ENCODE measurements at places on chromosomes 6 and 20.

DNA sequence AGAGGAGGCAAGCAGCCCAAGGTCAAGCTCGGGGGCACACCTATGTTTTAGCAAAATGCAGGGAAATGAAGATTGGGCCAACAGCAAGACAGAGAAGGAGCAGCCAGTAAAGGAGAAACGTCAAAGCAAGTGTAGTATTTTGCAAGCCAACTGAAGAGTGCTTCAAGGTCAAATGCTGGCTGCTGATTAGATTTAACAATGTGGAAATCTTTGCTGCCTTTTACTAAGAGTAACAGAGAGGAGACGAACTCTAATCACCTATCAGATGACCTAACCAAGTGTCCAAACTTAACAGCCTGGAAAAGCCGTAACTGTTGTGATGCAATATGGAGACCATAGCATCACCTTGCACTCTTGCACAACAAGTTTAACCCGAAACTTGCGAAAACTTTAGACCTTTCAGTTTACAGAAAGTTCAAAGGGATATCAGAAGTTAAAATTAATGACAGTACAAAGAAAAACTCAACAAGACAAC is 30.4 kb downstream of the AKIRIN2 start:
- DNase-seq = no peak

GRCh38 chr20:53176134-53176533 is 204.0 kb downstream of the TSHZ2 start:
- DNase-seq = no peak

GRCh38 chr6:89669002-89669401 is 30.5 kb upstream of the LYRM2 start:
- no peak for DNase-seq

DNA sequence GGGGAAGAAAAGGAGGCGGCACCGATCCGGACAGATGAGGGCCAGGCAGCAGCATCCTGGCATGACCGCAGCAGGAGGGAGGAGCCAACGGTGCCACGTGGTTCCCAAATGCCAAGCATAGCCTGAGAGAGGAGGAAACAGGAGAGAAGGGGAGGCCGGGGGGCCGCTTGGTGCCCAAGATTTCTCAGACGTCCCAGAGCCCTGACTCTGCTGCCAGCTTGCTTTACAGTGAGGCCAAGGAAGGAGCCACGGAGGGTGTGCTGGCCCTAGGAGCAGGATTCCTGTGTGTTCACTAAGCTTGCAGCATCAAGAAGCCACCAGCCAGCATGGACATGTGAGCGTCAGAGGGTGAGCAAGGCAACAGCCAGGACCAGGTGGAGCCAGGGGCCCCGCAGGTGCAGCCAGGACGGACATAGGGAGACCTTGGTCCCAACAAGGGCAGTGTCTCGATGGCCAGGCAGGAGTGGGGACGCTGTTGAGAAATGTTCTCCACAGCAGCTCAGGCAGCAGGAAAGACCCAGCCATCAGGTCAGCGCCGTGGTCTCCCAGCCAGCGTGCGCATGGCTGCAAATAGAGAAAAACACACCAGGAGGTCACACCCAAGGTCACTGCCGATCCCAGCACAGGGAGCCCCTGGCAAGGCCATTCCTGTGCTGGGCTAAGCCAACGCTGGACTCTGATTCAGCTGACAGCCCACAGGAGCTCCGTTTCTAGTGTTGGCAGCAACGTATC is 143.7 kb downstream of the DLL1 start:
- no peak for DNase-seq

DNA sequence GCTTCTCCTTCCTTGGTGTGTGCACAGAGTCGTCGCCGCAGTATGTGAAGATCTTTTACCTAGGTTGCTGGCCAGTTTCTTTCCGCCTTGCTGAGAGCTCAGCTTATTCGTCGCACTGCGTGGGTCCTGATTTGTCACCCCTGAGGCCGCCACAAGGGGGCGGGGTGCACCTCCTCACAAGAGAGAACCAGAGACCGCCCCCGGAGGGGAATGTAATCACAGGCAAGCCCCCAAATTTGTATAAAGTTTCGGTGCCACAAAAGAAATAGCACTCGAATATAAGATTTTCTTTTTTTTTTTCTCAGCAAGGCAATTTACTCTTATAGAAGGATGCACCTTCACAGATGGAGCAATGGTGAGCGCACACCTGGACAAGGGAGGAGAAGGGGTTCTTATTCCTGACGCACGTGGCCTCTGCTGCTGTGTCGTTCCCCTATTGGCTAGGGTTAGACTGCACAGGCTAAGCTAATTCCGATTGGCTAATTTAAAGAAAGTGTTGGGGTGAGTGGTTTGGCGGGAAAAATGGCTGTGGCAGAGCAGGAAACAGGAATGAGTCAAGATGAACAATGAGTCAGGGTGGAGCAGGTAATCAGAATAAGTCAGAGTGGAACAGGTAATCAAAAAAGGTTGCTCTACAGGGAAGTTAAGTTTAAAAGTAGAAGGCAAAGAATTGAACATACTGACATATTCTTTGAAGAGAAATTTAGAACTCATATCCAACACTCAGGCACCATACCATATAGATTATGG is 19.5 kb downstream of the NCOA3 start:
- no peak for DNase-seq

- DNase-seq = no peak
Measured at GRCh38 chr20:50688256-50688975, 2.9 kb downstream of the RIPOR3 start.

DNA sequence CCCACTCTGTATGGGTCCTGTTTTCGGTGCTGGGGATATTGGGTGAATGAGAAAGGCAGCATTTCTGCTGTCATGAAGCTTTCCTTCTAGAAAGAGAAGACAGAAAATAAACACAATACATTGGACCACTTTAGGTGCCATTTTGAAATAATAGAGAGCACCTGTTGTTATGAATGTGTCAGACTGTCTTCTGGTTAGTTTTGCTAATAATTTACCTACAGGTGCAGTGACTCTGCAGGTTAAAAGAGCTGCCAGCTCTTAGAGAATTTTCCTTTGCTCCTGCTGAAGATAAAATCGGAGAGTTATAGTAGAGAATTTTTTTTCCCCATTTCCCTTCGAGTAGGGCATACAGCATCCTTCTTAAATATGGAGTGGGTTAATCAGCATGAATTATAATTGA is 21.9 kb upstream of the GCLC start:
- no peak for DNase-seq

DNA sequence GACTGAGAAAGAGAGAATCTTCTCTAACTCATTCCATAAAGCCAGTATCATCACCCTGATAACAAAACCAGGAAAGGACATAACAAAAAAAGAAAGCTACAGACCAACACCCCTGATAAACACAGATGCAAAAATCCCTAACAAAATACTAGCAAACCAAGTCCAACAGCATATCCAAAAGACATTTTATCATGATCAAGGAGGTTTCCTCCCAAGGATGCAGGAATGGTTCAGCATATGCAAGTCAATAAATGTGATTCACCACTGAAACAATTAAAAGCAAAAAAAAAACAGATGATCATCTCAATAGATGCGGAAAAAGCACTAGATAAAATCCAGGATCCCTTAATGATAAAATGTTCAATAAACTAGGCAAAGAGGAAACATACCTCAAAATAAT is 24.5 kb upstream of the ALDH8A1 start:
- DNase-seq = no peak

- DNase-seq = no peak
Measured at GRCh38 chr6:72262254-72262653, 359.6 kb upstream of the KCNQ5 start.

DNA sequence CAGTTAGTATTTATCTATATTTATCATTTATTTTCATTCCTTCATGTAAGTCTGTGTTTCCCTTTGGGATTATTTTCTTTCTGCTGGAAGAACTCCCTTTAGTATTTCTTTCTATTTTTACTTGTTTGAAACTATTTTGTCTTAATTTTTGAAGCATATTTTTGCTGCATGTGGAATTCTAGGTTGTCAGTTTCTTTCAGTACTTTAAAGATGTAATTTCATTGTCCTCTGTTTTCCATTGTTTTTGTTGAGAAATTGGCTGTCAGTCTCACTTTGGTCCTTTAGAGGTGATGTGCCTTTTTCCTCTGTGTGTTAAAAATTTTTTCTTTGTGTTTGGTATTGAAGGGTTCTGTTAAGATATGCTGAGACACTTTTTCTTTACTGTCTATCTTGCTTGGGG is 17.1 kb downstream of the RNF182 start:
- no peak for DNase-seq

GRCh38 chr6:78797270-78797669 is 70.1 kb upstream of the IRAK1BP1 start:
- DNase-seq = no peak

DNA sequence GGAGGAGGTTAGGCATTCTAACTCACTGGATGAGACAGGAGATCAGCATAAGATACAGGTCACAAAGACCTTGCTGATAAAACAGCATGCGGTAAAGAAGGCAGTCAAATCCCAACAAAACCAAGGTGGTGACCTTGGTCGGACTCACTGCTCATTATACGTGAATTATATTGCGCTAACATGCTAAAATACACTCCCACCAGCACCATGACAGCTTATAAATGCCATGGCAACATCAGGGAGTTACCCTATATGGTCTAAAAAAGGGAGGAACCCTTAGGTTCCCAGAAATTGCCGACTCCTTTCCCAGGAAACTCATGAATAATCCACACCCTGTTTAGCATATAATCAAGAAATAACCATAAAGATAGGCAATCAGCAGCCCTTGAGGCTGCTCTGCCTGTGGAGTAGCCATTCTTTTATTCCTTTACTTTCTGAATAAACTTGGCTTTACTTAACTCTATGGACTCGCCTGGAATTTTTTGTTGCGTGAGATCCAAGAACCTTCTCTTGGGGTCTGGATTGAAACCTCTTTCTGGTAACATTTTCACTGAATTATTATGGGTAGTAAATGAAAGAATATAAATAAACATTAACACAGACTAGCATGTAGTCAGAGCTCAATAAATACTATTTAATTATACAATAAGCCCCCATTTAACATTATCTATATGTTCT is 3.0 kb upstream of the LAMA4 start:
- no peak for DNase-seq

- no peak for DNase-seq
Measured at GRCh38 chr20:48189181-48189580, 403.9 kb upstream of the SULF2 start.

DNA sequence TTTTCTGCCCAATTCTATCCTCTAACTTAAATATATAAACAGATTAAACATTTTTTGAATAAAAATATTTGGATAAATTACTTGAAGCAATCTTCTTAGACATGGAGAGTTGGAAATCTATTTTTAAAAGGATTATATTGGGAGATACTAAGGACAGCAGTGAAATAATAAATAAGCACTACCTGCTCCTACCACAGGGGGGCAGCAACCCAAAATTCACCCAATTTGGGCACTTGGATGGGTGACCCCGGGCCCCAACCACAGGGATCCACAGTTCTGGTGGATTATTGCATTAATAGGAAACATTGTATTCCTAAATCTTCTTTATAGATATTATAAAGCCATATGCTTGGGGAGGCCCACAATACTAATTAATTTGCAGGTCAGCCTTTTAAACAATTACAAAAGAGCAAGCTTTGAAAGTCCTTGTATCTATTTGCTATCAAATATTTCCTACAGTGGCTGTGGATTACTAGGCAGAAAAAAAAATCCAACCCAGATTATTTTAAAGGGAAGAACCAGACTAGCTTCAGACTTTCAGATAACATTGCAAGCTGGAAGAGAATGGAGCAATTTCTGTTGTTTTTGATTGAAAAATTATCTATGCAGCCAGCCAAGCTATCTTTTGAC is 66.4 kb upstream of the PDE10A start:
- DNase-seq = no peak

DNA sequence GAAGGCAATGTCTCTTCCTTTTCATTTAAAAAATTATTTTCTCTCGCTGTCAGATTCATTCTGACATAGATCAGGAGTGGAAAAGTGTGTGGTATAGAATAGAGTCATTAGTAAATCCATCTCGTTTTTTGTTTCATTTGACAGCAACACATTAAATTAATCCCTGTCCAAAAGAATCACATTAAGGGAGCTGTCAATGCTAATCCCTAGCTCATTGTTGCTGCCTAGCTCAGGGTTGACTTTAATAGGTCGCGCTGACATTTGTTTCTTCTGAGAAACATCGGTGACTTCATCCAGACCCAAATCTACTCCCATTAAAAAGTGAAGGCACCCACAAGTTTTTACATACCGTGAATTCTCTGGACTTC is 25.4 kb upstream of the MAP3K7 start:
- no peak for DNase-seq

- DNase-seq = no peak
Measured at GRCh38 chr6:29596381-29596900, 11.5 kb downstream of the OR2H2 start.

GRCh38 chr6:137148306-137149034 is 25.0 kb downstream of the IL22RA2 start:
- DNase-seq = no peak

DNA sequence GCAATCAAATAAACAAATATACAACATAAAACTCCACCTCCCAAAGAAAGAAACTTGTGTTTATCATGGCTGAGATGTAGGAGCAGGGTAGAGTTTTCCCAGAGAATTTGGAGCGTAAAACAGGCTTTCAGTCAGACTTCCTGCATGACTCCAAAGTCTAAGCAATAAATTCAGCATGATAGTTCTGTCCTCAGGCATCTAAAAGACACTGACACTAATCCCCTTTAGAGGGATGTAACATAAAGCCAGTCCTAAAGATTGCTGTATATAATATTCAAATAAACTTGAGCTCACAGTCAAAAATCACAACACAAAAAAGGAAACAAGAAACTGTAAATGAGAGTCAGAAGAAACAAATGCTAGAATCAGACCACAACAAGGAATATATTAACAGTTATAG is 234.4 kb downstream of the CENPW start:
- DNase-seq = no peak

GRCh38 chr20:38843346-38843745 is 37.8 kb downstream of the PPP1R16B start:
- DNase-seq = no peak
